ENCODE measurements at places on chromosomes 6 and 20.

GRCh38 chr6:117687021-117687648 lies 11.9 kb downstream of the NUS1 start:
- no peak for DNase-seq

- DNase-seq = no peak
Observed at GRCh38 chr6:1622851-1623768, 13.4 kb downstream of the FOXC1 start.

- no peak for DNase-seq
Observed at GRCh38 chr6:111254779-111255166, 167.5 kb downstream of the SLC16A10 start.

GRCh38 chr20:5146099-5146668 lies 19.4 kb downstream of the CDS2 start:
- no peak for DNase-seq

DNA sequence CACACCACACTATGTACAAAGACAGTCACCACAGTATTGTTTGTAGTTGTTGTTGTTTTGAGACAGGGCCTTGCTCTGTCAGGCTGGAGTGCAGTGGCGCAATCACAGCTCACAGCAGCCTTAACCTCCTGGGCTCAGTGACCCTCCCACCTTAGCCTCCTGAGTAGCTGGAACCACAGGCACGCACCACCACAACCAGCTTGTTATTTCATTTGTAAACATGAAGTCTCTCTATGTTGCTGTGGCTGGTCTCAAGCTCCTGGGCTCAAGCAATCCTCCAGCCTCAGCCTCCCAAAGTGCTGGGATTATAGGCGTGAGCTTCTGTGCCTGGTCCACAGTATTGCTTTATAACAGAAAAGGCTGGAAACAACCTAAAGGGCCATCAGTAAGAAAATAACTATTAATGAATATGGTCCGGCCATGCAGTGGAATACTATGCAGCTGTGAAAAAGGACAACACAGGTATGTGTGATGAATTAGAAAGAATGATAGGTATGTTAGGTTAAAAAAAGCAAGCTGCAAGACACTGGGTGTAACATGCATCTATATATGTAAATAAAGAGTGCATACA lies 30.0 kb upstream of the PTGIS start:
- no peak for DNase-seq

GRCh38 chr6:90940812-90941481 lies 354.1 kb upstream of the MAP3K7 start:
- peak; percentile 43 for DNase-seq

DNA sequence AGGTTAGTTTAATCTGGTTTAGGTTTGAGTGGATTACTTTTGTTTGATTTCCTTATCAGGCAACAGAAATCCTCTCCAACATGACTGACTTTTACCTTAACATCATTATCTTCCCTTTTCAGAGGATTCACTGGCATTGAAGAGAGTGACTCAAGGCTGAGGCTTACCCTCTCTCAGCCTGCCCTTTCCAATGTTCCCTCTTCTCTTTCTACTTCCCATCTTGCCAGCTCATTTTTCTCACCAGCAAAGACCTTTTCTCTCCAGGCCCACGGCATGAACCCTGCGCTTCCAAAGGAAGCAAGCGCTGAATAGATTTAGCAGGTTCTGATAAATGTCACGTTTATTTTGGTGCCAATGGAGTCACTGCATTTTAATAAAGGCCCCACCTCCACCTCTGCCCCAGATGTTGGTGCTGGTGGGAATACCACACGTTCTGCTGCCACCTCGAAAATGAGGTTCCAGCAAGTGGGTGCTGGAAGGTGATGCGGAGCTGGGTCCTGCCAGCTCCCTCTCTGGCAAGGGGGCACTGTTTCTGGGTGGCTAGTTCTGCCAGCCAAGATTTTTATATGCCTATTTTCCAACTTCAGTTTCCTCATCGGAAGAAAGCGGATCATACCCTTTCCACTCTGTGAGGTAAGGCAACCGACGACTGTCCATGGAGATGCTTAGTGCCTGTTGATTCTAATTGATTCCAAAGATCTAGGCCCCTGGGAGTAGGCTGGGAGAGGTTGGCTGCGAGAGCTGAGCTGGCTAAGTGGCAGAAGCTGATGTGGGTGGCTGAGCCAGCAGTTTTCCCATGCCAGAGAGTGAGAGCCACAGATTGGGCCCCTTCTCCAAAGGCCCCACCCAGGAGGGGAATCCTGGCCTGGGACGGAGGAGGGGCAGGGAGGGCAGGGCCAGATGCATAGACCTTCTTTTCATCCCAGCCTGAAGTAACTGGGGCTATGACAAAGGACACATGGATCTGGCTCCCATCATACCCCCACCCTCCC lies 87.7 kb upstream of the MAFB start:
- DNase-seq = no peak

- DNase-seq = no peak
Observed at GRCh38 chr6:11607383-11607782, 69.8 kb downstream of the TMEM170B start.

- no peak for DNase-seq
Observed at GRCh38 chr6:93562582-93562981, 143.2 kb upstream of the EPHA7 start.

GRCh38 chr6:31362751-31363150 lies 5.8 kb upstream of the HLA-B start:
- no peak for DNase-seq

DNA sequence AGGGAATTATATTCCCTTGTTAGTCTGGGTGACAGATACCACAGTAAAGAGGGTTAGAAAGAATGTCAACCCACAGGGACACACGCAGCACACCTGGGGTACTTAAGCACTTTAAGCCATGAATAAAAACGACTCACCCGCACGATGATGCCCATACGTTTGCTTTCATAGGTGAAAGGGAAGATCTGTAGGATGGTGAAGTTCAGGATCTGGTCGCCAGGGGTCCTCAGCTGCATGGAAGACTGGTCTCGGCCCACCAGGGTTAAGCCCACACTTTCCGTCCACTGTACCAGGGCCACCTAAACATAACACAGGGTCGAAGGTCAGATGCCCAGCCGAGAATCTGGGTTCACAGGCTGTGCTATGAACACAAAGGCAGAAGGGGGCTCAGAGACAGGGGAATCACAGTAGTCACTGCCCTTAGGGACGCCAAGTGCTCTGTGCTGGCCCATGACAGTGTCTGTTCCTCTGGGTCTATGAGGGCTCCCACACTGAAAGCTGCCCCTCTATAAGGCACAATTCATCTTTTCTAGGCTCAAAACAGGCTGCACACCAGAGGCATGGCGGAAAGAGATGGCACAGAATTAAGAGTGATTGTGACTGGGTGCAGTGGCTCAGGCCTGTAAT lies 96.8 kb upstream of the NFATC2 start:
- peak; percentile 83 for DNase-seq

GRCh38 chr20:36526521-36527011 lies 14.8 kb upstream of the MYL9 start:
- DNase-seq = no peak

GRCh38 chr20:53126185-53126584 lies 154.0 kb downstream of the TSHZ2 start:
- DNase-seq = no peak

DNA sequence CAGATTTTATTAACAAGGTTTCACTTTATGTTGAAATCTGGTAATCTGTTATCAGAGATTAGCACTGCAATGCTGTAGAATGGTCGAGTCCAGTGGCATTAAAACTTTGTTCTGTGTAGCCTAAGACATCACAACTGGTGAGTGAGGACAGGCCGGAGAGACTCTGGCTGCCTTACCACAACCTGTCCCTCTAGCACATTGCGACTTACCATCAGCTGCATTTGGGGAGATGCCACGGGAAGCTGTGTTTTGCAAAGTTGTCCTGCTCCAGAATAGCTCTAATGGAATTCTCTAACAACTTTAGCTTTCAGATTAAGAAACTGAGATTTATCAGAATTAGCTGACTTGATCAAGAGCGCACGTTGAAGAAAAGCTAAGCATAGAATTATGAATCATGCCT lies 493.3 kb downstream of the MAFB start:
- no peak for DNase-seq

GRCh38 chr20:38805958-38806854 lies 709 bp downstream of the PPP1R16B start:
- peak; percentile 12 for DNase-seq

DNA sequence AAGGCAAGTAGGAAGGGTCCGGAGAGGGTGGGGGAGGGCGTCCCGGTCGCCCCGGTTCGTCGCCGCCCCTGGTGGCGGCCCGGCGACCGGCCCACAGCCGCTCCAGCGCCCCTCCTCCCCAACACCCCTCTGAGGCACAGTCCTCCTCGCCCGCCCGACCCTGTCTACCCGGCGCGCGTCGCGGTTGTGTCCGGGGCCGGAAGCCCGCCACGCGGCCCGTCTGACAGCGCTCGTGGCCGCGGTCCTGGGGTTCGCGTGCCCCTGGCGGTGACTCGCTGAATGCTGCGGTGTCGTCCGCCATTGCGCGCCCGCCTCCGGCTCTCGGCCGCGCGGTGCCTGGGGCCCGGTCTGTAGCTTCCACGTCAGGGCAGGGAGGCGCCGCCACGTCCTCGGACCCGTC lies 335.3 kb upstream of the DEFB115 start:
- DNase-seq = no peak

- DNase-seq = peak; percentile 11
Observed at GRCh38 chr6:1817033-1817761, 207.5 kb downstream of the FOXC1 start.

GRCh38 chr20:64086801-64087200 lies 2.6 kb upstream of the LKAAEAR1 start:
- DNase-seq = no peak

DNA sequence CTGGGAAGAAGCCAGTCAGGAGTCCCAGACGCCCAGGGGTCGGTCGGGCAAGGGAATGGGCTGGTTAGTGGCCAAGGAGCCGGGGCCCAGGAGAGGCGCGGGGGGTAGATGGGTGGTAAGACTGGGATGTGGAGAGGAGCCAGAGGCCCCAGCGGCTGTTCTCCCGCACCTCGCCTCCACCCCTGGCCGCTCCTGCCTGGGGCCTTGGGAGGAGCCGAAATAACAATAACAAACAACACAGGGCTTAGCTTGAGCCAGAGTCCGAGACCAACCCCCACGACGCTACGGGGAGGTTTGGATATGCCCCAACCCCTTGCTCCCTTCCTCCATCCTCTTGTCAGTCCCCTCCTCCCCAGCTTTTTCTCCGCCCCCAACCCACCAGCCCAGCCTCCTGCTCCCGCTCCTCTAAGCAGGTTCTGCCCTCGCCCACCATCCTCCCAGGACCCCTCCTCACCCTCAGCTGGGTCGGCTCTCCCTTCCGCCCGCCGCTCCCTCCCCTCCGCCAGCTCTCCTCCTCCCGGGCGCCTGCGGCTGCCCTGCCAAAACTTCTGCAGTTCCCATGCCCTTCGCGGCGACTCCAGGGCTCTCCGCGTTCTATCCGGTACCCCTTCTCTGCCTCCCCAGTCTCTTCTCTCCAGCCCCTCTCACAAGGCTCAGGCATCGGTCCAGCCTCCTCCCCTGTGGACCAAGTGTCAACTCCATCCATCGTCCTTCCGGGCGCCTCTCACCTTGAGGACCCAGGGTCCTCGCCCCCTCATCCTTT lies 1.1 kb downstream of the RNF39 start:
- peak; percentile 40 for DNase-seq

DNA sequence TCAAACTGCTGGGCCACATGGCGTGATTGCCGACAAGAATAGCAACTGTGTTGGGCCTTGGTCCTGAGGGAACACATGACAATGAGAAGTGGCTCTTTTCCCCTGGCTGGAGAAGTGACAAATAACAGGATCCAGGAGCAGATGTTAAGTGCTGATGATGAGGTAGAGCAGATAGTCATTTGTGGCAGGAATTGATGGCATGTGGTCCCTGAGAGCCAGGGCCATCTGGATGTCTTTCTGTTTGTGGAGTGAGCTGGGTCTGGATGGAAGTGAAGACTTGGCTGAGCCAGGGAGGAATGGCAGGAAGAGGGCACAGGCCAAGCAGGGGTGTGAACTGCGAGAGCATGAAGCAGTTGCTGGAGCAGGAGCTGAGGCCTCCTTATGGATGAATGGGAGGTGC lies 67.8 kb downstream of the SCAND1 start:
- DNase-seq = no peak

- no peak for DNase-seq
Observed at GRCh38 chr6:169251822-169252504, 1.7 kb downstream of the THBS2 start.

- DNase-seq = no peak
Observed at GRCh38 chr6:53616450-53617357, 48.9 kb downstream of the KLHL31 start.

GRCh38 chr6:118635909-118636735 lies 15.3 kb downstream of the CEP85L start:
- no peak for DNase-seq

- peak; percentile 38 for DNase-seq
Observed at GRCh38 chr6:133214267-133214666, 26.9 kb upstream of the EYA4 start.

DNA sequence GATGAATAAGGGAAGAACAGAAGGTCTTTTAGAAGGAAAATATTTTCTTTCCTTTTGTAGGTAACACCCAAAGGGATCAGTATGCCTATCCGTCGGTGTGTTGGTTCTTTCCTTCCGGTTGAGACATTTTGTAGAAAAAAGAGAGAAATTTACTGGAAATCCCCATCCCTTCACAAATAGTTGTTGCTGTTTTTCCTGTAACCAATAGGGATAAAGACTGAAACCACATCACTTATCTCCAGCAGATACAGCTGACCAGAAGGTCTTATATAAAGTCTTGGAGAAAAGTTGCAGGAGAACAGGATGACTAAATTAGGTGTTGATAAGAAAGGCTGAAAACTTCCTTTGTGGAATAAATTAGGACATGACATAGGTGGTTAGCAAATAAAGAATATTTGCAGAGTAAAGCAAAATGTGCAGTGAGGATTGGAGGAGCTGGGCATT lies 14.8 kb upstream of the HLA-DRB1 start:
- DNase-seq = no peak

DNA sequence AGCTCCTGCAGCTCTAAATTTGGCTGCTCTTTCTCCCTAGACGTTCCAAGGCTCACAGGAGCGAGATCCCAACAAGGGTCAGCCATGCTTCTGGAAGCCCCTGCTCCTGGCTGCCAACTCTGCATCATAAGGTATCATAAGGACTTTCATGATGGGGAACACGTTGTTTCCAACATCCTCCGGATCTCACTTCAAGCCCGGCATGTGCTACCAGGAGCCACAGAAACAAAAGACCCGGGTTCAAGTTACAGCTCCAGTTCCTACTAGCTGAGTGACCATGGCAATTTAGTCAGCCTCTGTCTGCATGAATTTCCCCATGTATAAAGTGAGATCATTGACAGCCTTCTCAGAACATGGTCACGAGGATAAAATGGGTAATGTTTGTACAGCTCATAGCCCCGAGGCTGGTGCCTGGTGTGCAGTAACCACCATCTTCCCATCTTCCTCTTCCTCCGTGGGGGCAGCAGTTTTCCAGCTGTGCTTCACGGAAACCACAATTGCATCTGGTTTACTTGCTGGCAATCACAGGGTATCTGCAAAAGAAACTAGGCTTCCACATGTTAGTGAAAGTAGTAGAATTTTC lies 209.0 kb upstream of the ECI2 start:
- DNase-seq = no peak

DNA sequence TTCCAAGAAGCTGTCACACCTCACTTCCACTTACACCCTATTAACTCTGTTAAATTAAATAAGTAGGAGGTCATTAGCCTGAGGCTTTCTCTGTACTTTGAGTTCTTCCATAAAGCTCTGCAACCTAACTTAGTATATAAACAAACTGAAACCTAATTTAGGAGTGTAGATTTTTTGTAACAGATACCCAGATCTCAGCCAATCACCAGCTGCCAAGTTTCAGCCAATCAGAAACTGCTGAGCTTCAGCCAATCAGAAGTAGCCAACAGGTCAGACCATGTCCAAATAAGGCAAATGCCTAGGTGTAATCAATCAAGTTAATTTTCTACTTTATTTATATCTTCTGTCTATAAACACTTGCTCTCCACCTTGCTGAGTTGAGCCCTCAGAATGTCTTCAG lies 142.7 kb upstream of the SULF2 start:
- DNase-seq = no peak

- DNase-seq = no peak
Observed at GRCh38 chr6:163895162-163895561, 480.6 kb downstream of the QKI start.
